Kidney tubule cell (primary cell): ENCODE measurements at places on chromosomes 11 and 22.

- DNase-seq = no peak
These were observed 153.7 kb downstream of the FEZ1 start for GRCh38 chr11:125342281-125342930.

DNA sequence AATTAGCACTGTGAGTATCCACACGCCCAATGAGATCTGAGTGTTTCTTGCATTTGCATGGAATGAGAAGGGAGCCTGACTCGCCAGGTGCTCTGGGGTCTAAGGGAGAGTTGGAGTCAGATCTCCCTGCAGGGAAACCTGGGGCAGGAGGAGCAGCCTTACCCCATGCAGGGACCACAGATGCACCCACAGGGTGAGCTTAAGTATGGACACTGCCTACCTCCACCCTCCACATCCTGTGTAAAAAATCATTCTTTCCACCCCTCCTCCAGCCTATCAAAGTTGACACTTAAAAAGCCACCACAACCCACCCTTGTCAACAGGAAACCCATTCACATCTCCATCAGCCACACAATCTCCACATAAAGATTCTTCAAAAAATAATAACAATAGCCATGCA is 67.0 kb upstream of the IGLL5 start:
- DNase-seq = no peak

DNA sequence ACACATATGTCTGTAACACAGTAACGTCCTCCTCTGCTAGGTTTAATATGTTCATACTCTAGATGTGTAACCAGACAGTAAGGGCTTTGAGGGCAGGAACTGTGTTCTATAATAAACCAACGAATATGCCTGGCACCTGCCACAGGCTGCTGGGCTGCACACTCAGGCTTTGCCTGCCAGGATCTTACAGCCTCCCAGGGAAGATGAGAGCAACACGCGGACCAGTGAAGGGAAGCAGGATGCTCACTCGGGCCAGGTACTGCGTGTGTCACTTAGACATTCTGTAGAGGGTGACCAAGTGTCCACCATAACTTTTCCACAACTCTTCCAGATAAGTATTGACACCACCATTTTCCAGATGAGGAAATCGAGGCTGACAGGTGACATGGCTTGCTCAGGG is 21.7 kb upstream of the BAIAP2L2 start:
- DNase-seq = no peak

- no peak for DNase-seq
These were observed 13.9 kb upstream of the SHANK2 start for GRCh38 chr11:71266114-71266833.

DNA sequence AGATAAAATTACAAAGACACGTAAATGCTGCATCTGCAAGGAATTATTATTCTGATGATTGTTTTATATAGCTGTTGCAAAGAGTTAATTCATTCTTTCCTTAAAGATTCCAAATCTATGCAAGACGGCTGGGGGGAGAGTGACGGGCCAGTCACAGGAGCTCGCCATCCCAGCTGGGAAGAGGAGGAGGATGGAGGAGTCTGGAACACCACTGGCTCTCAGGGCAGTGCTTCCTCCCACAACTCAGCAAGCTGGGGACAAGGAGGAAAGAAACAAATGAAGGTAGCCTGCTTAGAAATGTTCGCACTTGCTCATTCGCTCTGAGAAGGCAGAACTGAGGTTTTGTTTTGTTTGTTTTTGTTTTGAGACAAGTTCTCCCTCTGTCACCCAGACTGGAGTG is 73.0 kb upstream of the ADSL start:
- DNase-seq = peak; percentile 39

DNA sequence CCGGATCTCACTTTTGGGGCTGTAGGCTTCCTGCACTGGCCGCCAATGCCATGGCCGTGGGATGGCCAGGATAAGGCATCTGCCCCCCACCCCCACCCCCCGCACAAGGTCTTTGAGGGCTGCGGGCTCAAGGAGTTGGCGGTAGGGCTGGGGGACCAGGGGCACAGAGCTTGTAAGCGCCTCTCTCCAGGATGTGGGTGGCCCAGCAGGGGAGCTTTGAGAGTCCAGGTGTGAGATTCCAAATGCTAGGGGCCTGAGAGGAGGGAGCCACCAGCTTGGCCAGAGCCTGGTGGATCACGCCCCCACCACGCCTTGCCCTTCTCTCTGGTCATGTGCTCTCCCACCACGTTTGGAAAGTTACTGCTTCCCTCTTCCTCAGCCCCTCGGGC is 5.0 kb downstream of the CD81 start:
- DNase-seq = no peak

DNA sequence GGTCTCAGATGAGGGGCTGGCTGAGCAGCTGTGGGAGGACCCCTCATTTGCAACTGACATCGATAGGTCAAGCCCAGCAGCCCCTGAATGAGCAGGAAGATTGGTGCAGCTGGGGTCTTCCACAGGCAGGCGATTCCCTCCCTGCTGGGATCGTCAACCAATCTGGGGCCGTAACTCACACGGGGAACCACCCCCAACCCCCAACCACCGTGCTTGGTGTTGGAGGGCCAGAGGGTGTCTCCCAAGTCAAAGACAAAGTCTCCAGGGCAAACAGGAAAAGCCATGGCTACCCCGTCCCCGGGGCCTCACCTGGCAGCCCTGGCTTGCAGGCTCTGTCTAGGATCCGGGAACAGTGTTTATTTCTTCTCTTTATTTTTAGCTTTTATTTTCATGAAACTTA is 26.9 kb upstream of the SCUBE1 start:
- DNase-seq = no peak

- DNase-seq = no peak
These were observed 25.9 kb downstream of the IGSF9B start for GRCh38 chr11:133930767-133931448.

DNA sequence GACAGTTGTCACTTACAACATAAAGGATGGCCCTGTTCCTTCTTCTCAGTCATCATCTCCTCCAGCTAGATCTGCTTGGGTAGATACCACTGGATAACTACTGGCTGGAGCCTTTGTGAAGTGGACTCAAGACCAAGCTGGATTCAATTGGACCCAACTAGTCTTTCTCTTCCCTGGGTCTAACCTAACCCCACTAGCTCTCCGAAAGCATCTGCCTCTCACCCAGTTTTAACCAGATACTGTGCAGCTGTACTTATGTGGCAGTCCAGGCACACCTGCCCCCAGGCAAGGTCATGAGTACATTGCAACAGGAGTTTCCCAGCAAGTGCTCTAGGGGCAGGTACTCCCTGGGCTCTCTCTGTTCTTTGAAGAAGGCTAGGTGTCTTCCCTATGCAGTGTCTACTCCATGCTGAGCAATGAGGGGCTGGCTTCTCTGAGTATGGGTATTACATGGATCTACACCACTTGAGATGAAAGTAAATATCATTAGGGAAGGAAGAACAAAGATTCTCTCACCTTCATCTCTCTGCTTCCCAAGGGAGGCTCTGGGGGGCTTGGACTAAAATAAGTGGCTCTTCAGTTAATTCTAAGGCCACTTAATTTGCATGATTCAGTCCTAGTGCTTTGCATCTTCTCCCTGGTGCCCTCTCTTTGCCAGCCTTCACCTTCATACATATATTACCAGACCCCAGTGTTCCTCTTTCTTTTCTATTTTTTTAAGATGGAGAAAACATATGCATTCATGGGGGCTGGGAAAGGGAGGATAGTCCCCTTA is 236.1 kb downstream of the NXPE2 start:
- no peak for DNase-seq

DNA sequence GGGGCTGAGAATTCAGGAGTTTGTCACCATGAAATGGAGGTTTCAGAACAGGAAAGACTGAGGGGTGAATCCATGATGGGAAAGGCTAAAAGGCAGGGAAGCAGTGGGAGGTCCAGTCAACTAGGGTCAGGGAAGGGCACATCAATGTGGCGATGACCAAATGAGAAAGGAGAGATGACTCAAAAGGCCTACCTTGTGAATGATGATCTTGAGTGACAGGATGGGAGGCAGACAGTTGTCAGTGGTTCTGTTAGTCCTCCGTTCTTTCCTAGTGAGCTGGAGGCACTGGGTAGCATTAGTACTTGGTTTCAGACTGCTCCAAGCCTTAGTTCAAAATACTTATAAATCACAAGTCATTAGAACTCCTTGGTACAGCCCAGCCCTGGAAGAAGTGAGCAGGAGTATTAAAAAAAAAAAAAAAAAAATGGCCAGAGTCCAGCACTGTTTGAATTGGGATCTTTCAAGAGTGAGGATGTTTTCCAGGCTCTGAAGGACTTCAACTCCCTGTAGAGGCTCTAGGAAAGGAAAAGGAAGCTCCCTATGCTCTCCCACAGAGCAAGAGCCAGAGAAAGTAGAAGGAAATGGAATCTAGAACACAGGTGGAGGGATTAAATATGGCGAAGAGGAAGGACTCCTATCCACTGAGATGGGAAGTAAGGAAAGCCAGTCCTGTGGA is 8.3 kb upstream of the DCHS1 start:
- DNase-seq = no peak

DNA sequence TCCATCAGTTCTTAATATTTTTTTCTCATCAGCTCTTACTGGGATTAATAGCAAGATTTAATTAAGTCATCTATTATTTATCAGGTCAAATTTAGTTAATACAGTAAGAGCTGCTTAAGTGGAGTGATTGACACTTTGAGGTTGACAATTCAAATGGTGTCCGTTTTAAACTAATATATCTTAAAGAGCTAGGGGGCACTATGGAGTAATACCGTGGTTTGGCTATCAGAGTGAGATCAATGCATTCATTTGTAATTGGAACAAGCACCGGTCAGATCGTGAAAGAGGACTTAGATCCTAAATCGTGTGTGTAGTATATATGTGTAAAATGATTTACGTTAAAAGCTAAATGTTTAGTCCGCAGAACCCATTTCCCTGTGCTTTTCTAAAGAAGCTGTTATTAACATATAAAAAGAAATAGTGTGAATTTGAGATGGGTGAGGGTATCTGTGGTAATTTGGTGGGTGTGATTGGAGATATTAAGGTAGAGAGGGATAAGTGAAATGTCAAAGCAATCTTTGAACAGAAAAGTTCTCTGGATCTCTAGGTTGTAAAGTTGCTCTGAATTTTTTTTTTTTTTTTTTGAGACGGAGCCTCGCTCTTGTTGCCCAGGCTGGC is 2.3 kb downstream of the SIK2 start:
- peak; percentile 69 for DNase-seq

DNA sequence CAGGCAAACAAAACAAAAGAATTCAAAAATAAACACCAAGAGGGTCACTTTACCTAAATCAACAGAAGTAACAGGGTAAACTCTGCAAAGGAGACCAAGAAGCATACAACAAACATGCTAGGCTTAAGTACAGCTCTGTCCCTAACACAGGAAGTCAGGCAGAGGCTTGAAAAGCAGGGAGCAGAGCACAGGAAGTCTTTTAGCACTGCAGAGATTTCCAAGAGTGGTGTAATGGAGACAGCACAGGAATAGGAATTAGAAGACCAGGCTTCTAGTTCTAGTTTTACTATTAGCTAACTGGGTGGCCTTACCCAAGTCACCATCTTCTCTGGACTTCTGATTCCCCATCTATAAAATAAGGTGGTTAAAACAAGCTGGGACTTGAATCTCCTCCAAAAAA is 1.9 kb downstream of the RBFOX2 start:
- DNase-seq = peak; percentile 44

GRCh38 chr22:50360578-50360977 is 17.5 kb downstream of the PPP6R2 start:
- DNase-seq = no peak

- no peak for DNase-seq
These were observed 3.9 kb upstream of the NAP1L4 start for GRCh38 chr11:2995893-2996554.

DNA sequence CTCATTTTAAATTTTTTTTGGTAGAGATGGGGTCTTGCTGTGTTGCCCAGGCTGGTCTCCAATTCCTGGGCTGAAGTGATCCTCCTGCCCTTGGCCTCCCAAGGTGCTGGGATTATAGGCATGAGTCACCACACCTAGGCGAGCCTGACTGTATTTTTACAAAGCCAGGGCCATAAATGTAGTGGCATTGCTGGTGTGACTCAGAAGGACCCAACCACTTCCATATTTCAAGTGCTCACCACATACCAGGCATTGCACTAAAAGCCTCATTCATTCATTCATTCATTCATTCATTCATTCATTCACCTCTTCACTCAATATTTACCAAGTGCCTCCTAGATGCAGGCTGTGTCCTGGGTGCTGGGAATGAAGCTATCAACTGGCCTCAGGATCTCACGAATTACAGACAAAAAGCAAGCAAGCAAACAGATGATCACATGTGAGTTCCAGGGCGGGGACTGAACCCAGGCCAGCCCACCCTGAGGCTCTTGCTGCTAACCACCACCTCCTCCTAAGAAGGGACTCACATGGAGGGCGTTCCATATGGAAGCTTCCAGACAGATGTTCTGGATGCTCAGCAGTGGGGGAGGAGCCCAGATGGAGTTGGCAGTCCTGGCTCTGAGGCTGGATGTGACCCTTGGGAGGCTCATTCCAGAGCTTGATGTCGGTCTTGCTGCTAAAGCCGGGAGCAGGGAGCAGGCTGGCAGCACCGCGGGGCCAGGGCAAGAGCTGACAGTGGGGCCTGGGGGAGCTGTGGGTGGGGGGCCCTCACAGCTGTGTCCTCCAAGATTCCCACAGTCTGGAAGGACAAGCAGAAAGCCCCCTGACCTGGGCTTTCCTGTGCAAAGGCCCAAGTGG is 158.8 kb downstream of the CTTN start:
- peak; percentile 82 for DNase-seq
